Esophagus squamous epithelium (tissue), 5 donors: ENCODE measurements at places on chromosomes 11 and 22.
A peak's percentile ranks its signal among the peaks of the same experiment; 100 is the strongest.

DNA sequence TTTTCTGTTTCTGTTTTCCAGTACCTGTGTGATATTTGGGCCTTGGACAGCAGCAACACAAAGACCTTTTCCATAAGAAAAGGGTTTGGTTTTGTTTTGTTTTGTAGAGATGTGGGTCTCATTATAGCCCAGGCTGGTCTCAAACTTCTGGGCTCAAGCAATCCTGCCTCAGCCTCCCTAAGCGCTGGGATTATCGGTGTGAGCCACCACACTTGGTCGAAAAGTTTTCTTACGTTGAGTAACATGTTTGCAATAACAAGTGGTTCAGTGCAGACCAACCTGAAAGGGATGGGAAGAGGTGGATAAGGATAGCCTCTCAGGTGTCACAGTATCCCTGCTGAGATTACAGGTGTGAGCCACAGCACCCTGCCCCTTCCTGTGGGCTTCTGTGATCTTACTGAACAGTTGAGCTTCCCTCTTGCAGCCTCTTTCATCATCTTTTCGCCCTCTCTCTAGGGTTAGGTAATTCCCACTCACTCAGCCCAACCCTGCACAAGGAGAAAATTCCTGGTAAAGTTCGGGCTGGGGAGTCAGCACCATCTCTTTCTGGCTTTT is 3.5 kb upstream of the MRPL48 start:
- no peak for DNase-seq

GRCh38 chr11:102110761-102111010 is 439 bp downstream of the YAP1 start:
- DNase-seq = no peak

- no peak for DNase-seq
Measured at GRCh38 chr11:2448661-2449547, 4.1 kb downstream of the KCNQ1 start.

- no peak for DNase-seq
Measured at GRCh38 chr11:129785383-129786111, 30.1 kb upstream of the TMEM45B start.

GRCh38 chr22:45638197-45638596 is 33.4 kb upstream of the ATXN10 start:
- no peak for DNase-seq

DNA sequence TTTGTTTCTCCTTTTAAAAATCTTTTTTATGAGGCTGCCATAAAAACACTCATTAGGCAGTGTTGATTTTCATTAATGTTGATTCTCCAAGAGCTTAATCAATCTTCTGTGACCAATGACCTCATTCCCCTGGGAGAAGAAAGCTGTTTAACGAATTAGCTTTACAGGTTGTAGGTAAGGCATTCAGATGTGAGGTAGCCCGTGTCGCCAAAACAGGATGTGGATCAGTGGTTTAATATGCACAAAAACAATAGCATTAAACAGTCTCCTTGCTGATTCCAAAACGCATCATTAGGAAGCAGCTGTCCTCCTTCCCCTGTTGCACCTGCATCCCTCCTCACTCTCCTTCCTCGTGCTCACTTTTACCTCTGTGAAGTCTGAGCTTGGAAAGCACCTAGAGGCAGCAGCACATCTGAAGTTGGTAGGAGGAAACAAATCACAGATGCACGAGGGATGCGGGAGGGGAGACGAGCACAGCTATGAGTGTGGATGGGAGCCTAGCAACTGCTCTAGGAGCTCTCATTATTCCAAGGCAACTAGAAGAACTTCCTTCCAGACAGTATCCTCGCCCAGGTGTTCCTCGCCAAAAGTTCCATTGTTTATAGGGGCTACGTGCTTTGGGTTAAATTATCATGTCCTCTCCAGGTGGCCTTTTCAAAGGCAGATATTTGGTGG is 179.4 kb upstream of the SNX19 start:
- no peak for DNase-seq

GRCh38 chr11:12111549-12112520 is 1.4 kb downstream of the MICAL2 start:
- no peak for DNase-seq

DNA sequence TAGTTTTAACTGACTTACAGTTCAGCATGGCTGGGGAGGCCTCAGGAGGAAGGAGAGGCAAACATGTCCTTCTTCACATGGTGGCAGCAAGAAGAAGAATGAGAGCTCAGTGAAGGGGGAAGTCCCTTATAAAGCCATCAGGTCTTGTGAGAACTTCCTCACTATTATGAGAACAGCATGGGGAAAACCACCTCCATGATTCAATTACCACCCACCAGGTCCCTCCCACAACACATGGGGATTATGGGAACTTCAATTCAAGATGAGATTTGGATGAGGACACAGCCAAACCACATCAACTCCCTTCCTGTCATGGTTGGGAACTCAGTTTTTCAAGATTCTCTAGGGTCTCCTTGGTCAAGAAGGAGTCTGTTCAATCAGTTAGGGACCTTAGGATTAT is 432.9 kb upstream of the CNTN5 start:
- no peak for DNase-seq

GRCh38 chr11:90774727-90775566 is 552.1 kb upstream of the CHORDC1 start:
- no peak for DNase-seq

- no peak for DNase-seq
Measured at GRCh38 chr11:15692739-15693138, 578.0 kb downstream of the INSC start.

- DNase-seq = no peak
Measured at GRCh38 chr22:47547881-47548650, 785.6 kb downstream of the TBC1D22A start.

GRCh38 chr22:24103301-24103700 is 78.0 kb upstream of the SUSD2 start:
- no peak for DNase-seq

DNA sequence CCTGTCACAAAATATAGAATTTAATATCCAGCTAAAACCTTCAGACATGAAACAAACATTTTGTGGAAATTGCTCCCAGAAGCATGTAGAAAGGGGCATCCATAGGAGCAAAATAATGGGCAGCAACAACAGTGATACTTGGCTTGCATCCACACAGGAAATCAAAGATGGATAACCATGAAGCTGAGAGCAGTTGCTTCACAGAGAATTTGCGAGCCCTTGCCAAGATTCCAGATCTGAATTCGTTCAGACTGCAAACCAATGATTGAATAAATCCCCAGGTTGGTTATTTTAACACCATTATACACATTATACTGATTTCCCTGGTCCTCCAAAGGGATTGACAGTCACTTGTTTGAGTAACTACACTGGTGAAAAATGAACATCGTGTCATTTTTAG is 15.6 kb upstream of the OR51L1 start:
- DNase-seq = no peak

DNA sequence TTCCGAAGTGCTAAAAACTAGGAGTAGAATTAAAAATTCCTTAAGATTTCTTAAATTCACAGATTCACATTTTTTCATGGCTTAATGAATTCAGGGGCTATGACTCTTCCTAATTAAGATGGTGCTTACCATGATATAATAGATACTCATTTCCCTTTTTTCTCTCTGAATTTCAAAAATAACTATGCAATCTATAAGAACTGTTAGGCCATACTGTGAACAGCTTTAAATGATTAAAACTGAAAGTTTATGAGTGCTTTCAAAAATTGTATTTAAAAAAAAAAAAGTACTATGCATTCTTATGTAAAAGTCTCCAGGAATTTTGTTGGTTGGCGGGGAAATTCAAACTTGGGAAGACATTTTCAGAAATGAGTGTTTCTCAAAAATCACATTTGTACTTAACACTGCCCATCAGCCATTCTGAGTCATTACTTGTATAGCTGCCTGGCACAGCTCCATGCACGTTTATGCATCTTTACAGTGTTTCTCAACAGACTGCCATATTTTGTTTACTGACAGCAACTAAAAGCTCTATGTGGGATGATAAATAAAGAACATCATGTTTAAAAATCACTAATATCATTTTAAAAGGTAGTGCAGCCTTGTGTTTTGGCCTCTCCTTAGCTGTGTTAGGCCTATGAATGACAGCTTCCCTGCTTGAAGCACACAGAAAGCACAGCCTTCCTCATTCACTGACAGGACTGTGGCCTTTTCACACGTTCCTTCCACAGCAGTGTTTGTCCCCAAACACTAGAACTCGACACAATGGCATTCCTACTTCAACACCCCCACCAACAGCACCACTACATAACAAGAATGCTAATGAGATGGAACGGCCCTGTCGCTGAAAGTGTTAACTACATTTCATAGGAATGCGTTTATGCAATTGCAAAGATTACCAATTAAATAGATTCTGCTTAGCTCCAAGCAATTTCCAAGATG is 131.4 kb downstream of the DCDC1 start:
- no peak for DNase-seq

- DNase-seq = no peak
Measured at GRCh38 chr11:127395034-127395433, 394.5 kb upstream of the KIRREL3 start.

GRCh38 chr11:58907780-58908179 is 31.5 kb upstream of the GLYATL1 start:
- no peak for DNase-seq

- peak; percentile 73 for DNase-seq
Measured at GRCh38 chr11:65546217-65546958, 11.8 kb downstream of the LTBP3 start.

- DNase-seq = no peak
Measured at GRCh38 chr11:11036848-11037732, 179.2 kb upstream of the ZBED5 start.

- DNase-seq = no peak
Measured at GRCh38 chr11:99822846-99823565, 802.3 kb downstream of the CNTN5 start.

- no peak for DNase-seq
Measured at GRCh38 chr11:100098560-100098959, 588.5 kb upstream of the ARHGAP42 start.

GRCh38 chr11:75809991-75810390 is 5.0 kb upstream of the UVRAG start:
- DNase-seq = no peak

GRCh38 chr11:2091786-2092463 is 47.3 kb downstream of the IGF2 start:
- DNase-seq = no peak

- no peak for DNase-seq
Measured at GRCh38 chr11:85123752-85124231, 503.4 kb downstream of the DLG2 start.

DNA sequence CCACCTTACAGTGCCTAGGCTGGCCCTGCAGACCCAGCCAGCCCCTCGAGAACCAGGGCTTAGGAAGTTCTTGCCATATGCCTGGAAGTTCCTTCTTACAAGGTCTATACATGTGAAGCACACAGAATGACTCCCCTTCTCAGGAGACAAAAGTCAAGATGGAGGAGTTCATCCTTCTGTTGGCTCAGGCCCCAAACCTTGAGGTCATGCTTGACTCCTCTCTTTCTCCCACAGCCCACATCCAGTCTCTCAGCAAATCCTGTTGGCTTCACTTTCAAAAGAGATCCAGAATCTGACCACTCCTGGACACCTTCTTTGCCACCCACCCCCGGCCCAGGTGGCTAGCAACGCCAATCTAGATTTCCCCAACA is 1.7 kb upstream of the CD248 start:
- no peak for DNase-seq

- DNase-seq = no peak
Measured at GRCh38 chr11:134349802-134350355, 18.1 kb downstream of the GLB1L2 start.

GRCh38 chr22:38865201-38866023 is 6.6 kb downstream of the CBX6 start:
- no peak for DNase-seq

- DNase-seq = no peak
Measured at GRCh38 chr11:113313601-113314000, 782 bp upstream of the TTC12 start.
